ENCODE measurements at places on chromosomes 7 and 10.

- DNase-seq, result no peak
These were observed 40.6 kb downstream of the TMEM60 start for GRCh38 chr7:77757589-77757988.

GRCh38 chr7:151754142-151754590, 122.7 kb downstream of the PRKAG2 start:
- no peak for DNase-seq

DNA sequence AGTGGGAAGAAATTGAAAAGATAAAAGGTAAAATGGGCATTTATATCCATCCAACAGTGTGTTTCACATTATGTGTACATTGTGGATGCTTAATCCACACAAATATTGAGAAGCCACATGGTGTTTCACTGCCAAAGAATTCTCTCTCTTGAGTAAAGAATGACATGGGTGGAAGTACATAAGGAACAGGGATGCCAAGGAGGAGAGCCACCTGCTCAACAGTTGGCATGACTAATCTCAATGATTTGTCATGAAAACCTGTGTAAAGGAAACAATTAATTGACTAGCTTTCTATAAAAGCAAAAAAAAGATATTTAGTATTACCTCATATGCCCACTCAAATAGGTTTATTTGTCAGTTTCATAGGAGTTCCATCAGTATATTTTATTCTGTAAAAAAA, 43.1 kb downstream of the MAGI2 start:
- DNase-seq, result no peak

GRCh38 chr7:79376299-79377025, 77.0 kb downstream of the MAGI2 start:
- DNase-seq, result no peak

DNA sequence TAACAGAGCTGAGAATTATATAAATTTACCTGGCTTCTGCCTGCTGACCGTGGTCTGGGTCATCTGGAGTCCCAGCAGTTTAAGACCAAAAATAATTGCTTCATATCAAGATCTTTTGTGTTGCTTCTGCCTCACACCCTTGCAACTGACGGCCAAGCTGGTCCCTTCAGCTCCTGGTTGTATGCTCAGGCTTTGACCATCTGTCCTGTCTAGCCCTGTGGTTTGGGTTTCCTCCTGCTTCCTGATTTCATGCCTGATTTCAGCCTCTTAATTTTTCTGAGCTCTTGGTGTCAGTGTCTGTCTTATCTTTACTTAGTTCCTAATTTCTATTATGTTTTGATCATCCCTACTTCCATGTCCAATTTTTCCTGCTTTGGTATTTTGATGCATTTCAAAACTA, 87.9 kb upstream of the PLXDC2 start:
- DNase-seq, result no peak

- no peak for DNase-seq
These were observed 11.0 kb downstream of the RASGEF1A start for GRCh38 chr10:43255634-43256431.

- DNase-seq, result no peak
These were observed 215.7 kb downstream of the SNX10 start for GRCh38 chr7:26507108-26507987.

GRCh38 chr10:131742500-131742951, 158.3 kb upstream of the PPP2R2D start:
- DNase-seq, result no peak

DNA sequence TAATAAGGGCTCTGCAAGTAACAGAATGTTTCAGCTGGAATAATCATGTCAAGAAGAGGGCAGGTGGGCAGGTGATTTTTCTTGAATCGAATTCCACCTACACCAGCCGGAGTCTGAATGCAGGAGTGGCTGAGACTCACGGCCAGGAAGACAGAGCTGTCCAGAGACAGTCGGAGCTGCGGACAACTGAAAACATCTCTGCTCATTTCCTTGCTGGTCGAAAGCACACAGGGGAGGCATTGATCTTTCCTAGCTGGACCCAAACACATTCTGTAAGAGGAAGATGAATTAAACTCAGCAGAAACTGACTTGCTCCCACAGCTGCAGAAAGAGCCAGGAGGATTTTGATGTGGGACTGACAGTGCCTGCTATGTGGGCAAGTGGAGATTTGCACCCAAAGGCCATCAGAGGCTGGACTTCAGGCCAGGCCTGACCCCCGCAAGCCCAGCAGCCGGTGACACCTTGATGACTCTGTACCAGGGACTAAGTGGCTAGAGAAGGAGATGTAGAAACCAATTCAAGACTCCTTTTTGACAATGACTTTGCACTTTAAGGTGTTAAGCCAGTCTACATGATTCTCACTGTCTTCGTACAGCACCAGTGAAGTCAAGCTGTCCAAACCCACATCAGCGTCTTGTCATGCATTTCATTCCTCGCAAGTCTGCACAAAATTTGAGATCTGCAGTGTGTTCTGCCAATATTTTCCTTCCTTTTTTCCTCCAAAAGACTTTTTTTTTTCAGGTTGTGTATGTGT, 169.4 kb downstream of the TEX36 start:
- DNase-seq, result no peak

DNA sequence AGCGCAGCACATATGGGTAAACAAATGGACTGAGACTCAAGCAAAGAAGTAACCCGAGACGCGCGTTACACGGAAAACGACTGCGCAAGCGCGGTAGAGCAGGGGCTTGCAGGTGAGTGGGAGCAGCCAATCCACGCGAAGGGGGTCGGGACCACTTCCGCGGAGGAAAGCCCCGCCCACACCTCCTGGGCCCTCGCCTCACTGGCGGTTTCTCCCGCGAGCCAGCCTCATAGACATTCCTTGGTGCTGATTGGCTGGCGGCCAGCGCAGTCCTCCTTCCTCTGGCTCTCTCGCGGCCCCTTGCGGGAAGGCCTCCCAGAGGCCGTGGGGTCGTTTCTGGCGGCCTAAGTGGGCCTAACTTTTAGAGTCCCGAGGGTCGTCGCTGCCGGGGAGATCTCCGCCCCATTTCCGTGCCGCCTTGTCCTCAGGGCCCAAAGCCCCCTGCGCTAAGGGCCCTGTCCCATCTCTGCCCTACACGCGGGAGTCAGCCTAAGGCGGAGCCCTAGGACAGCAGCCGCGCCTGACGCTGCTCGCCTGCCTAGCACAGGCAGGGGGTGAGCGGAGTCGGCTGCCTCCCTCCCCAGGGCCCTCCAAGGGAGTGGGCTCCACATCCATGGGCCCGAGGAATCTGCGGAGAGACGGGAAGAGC, 9.1 kb upstream of the FXYD4 start:
- peak; percentile 95 for DNase-seq

- no peak for DNase-seq
These were observed 65.6 kb upstream of the ADO start for GRCh38 chr10:62738916-62739315.

- no peak for DNase-seq
These were observed 94.7 kb downstream of the ARHGAP22 start for GRCh38 chr10:48509974-48510692.

DNA sequence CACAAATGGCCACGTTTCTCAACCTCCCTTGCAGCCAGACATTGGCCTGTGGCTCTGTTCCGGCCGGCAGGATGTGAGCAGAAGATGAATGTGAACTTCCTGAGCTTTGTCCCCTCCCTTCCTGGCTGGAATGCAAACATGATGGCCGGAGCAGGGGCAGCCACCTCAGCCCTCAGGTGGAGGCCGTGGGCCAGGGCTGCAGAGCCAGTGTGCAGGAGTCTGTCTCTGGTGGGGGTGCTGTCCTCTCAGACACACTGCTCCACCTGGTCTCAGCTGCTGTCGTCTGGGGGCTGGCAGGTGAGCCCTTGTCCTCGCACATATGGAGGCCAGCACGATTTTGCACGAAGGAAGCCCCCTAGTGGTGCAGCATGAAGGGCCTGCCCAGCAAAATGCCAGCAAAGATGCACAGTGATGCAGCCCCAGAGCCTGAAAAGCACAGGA, 25.3 kb upstream of the PWWP2B start:
- DNase-seq, result no peak

DNA sequence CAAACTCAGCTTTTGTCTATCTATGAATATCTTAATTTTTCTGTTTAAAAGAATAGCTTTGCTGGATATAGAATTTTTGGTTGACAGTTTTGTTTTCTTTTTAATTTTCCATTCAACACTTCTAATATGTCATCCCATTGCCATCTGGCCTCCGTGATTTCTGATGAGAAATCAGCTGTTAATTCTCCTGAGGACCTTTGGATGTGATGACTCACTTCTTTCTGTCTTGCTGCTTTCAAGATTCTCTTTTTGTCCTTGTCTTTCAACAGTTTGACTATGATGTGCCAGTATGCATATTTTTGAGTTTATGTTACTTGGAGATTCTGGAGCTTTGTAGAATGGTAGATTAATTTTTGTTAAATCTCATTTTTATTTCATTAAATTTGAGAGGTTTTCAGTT, 38.4 kb downstream of the ZNF518A start:
- DNase-seq, result no peak

DNA sequence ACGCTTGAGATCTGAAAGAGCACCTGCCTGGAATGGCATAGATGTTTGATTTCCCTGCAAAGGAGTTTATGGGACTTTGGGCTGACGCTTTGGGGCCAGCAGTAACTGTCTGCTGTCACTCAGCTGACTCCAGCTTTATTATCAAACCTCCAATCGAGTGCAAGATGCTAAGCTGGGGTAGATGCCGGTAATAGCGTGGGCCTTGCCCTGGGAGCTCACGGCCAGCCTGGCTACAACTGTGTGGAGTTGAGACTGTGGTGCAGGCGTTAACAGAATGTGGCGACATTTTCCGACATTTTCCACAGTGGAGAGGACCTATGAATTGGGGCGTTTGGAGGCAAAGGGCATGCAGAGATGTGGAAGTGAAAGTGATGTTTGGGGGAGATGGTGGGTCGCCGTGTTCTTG, 1.3 kb downstream of the CHST12 start:
- no peak for DNase-seq

DNA sequence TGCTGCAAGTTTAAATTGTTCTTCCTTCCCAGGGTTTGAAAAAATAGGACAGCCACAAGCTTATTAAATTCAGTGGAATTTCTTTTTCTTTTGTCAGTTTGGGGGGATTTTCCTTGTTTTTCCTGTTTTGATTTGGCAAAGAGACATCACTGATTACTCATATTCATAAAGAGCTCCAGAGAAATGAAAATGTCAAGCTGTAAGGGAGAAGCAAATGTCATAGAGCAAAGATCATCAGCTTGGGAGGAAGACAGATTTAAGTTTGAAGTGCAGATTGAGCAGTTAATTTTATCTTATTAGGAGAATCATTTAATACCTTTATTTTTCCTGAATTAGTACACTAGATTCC, 255.8 kb upstream of the PHYHIPL start:
- DNase-seq, result no peak

GRCh38 chr7:153084278-153084677, 324.7 kb downstream of the ACTR3B start:
- no peak for DNase-seq

DNA sequence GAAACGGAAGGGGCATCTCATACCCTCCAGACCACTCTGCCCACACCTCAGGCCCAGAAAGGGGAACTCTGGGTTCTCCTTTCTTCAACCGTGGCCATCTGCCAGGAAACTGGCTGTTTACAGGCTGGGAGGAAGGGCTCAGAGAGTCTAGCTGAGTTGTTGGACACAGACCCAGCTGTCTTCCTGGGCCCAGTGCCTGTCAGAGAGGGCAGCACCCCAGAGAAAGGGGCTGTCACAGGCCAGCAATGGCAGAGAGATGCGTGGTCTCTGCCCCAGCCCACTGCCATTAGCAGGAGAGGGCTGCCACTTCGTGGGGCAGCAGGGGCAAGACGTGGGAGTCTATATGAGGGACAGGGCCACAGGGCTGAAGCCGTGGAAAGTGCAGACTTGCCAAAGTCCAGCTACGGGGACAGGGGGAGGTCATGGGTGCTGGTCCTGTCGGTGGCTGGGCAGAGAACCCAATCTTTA, 11.0 kb downstream of the GRID1 start:
- no peak for DNase-seq

- DNase-seq, result no peak
These were observed 261.3 kb downstream of the BICC1 start for GRCh38 chr10:58773944-58774343.

- DNase-seq, result no peak
These were observed 483.1 kb downstream of the GALNT17 start for GRCh38 chr7:71615017-71615416.

DNA sequence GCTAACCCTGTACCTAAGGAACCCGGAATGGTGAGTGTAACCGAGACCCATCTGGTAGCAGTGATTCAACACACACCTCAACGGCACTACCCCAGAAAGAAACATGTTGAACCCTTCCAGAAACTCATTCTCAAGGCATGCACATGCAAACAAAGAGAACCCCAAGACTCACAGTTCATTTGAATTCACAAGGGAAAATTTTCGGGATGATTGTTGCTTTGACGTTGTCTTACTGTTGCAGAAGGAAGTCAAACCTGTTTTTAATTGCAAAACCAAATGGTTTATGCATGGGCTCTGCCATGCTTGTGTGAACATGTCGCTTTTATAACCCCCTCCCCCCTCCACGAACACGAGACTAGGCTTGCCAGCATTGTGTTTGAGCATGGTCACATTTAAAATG, 539.7 kb downstream of the GATA3 start:
- DNase-seq, result no peak

- no peak for DNase-seq
These were observed 17.9 kb upstream of the ASZ1 start for GRCh38 chr7:117445206-117445605.

- no peak for DNase-seq
These were observed 72.5 kb upstream of the GSDME start for GRCh38 chr7:24829787-24830186.

- DNase-seq, result no peak
These were observed 14.0 kb downstream of the IMPDH1 start for GRCh38 chr7:128395748-128396147.

GRCh38 chr10:75880031-75880775, 448.8 kb downstream of the LRMDA start:
- no peak for DNase-seq

- no peak for DNase-seq
These were observed 3.3 kb downstream of the IL2RA start for GRCh38 chr10:6058682-6059475.

DNA sequence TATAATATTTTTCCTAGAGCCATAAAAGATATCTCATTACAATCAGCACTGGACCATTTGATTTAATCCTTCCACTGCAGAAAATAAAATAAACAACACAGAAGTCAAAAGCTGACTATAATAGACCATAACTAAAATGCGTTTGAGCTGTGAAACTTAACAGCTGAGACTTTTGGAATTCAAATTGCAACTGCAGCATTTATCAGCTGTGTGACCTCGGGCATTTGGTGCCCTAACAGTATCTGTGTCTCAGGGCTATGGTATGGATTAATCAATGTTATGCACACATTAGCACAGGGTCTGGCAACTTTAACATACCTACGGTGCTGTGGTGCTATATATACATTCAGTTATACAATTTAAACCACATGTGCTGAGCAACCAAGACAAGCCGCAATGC, 160.1 kb downstream of the COL28A1 start:
- DNase-seq, result no peak

GRCh38 chr10:74502963-74503608, 323.3 kb upstream of the KAT6B start:
- DNase-seq, result no peak

GRCh38 chr7:138001529-138002095, at the start of gene CREB3L2:
TSS of gene CREB3L2 (minus strand) at chr7:138002086. CDS start at chr7:138001705, 381 bp downstream.
- peak; percentile 42 for DNase-seq

GRCh38 chr7:139861803-139862202, 32.7 kb downstream of the TBXAS1 start:
- DNase-seq, result no peak

Measured in stimulated activated CD4-positive, alpha-beta T cell treated with anti-CD3 and anti-CD28 coated beads, Interleukin-15, amount 100 ng/mL, for 48 hours (primary cell).